ENCODE measurements at places on chromosomes 3 and 15. TPM values are rescaled to one million over a fixed set of nuclear protein-coding genes. Genes with fewer than 3 reads are reported as not detected.

GRCh38 chr3:115187149-115187757 lies 40.2 kb upstream of the ZBTB20 start:
- DNase-seq, result no peak

- DNase-seq, result no peak
Observed at GRCh38 chr15:93020976-93021772, 67.8 kb downstream of the RGMA start.

ZBED2 gene
- total RNA-seq, result 5.6 TPM

- peak; percentile 37 for DNase-seq
Observed at GRCh38 chr3:95923496-95924210, 890.7 kb upstream of the EPHA6 start.

GRCh38 chr15:29613951-29614382 lies 208.3 kb downstream of the TJP1 start:
- DNase-seq, result no peak

Data from mucosa of gallbladder (tissue), 1 donor.